Left renal cortex interstitium (tissue), 4 donors: ENCODE measurements at places on chromosomes 16 and 17.

- DNase-seq: no peak
Observed at GRCh38 chr16:66911112-66911511, 7.6 kb downstream of the CDH16 start.

DNA sequence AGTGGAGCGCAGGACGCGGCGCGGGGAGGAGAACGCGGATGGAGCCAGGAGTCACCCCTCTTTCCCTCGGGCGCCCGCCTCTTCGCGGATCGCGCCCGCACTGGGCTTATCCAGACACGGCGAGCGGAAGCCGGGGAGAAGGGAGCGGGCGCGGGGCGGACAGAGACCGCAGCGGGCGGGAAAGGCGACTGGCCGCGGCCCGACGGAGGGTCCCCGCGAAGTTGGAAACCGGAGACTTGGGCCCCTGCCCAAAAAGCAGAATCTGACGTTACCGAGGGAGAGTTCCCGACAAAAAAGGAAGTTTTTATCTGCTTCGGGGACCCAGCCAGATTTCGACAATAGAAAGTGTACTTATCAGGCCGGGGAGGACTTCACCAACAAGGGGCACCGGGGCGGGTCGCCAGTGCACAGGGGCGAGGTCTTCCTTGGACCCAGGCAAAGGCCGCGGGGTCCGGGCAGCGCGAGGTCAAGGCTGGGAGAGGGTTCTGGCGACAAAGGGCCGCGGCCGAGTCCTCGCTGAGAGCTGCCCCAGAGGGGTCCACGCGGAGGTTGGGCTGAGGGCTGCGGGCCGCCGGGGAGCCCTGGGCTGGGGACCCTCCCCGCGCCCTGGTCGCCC, 519 bp downstream of the ST6GALNAC2 start:
- no peak for DNase-seq

DNA sequence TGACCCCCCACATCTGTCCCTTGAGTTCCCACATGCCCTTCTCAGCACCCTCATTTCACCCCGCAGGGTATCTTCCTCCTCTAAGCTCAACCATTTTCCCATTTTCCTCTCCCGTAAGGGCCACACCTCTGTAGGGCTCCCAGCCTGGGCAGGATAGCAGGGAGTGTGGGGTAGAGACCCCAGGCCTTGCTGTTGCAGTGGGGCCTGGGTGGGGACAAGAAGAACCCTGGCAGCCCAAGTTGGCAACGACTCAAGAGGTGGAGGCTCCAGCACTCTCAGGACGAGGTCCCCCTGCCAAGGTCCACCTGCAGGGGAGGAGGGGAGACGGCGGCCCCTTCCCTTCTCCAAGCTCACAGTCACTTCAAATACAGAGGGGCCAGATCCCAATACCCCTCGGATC, 2.0 kb upstream of the TMEM92 start:
- no peak for DNase-seq

GRCh38 chr16:22210854-22211253, 4.8 kb downstream of the EEF2K start:
- no peak for DNase-seq

GRCh38 chr16:71513302-71513701, 12.9 kb upstream of the CHST4 start:
- DNase-seq: no peak

GRCh38 chr16:52114379-52114778, 432.6 kb downstream of the TOX3 start:
- no peak for DNase-seq

- no peak for DNase-seq
Observed at GRCh38 chr16:27257271-27257670, 11.3 kb downstream of the NSMCE1 start.

- DNase-seq: no peak
Observed at GRCh38 chr16:22397931-22398330, 23.5 kb upstream of the CDR2 start.

DNA sequence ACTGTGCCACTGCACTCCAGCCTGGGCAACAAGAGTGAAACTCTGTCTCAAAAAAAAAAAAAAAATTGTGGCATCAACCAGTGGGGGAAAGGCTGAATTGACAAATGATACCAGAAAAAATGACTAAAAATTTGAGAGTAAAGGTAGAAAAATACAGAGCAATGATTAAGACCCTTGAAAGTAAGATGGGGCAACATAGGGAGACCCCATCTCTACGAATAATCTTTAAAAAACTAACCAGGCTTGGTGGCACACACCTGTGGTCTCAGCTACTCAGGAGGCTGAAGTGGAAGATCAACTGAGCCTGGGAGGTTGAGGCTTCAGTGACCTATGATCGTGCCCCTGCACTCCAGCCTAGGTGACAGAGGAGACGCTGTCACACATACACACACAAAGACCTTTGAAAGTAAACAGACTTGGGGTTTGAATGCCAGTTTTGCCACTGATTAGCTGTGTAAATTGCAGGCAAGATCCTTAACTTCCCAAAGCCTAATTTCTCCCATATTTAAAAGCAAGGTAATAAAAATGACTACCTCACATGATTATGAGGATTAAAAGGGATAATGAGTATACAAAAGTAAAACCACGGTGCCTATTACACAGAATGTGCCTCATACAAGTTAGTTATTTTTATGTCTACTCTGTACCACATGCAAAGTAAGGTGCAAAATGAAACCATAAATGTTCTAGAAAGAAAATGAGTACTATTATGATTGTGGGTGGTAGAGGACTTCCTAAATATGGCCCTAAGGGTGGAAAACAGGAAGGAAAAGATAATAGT, 21.7 kb upstream of the PAFAH1B1 start:
- DNase-seq: no peak

DNA sequence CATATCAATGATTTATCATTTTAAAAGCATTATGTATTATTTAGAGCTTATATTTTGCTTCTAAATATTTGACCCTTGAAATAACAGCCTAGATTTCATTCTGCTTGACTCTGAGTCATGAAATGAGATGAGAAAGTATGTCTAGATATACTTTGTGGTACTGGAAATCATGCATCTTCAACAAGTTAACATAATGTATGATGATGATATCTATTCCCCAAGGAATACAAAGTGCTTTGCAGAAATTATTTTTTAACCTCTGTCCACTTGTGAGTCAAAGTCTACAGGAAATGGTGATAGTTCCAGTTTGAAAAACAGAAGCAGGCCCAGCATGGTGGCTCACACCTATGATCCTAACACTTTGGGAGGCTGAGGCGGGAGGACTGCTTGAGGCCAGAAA, 36.1 kb downstream of the GOSR1 start:
- no peak for DNase-seq

GRCh38 chr16:53085369-53085843, 30.6 kb downstream of the CHD9 start:
- no peak for DNase-seq

- DNase-seq: no peak
Observed at GRCh38 chr17:8875957-8876356, 8.5 kb upstream of the PIK3R6 start.

- no peak for DNase-seq
Observed at GRCh38 chr16:2121853-2122252, 13.8 kb downstream of the PKD1 start.

GRCh38 chr17:76736349-76737081, 616 bp downstream of the SRSF2 start:
- DNase-seq: no peak

DNA sequence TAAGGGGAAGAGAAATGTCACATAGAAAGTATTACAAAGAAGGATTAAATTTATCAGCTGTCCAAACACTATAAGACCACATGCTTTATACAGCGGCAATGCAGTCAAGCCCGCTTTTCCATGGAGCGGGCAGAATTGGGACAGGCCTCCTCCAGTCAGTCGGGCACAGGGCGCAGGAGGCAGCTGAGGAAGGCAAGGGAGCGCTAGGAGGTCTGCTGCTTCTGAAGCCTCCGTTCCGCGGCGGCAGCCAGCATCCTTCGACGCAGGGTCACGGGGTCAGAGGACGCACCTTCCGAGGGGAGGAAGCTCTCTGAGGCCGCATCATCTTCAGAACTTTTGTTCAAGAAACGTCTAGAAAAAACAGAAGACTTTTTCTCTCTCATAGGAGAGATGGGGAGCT, 62.6 kb downstream of the AMFR start:
- no peak for DNase-seq

DNA sequence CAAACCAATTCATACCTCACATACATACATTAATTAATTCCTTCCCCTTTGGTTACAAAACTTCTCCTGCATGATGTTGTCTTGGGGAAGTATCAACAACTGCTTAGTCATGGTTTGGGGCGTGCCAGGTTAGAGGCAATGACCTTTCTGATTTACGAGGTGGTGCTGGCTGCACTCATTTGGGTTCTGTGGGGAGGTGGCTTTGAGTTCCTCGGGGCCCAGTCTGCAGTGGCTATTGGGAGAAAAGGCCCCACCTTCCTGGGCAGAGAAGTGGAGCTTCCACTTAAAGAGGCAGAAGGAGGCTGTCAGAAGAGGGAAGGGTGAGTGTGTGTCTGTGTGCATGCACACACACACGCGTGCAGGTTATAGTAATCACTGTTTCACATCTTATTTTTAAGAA, 10.2 kb upstream of the ETV4 start:
- no peak for DNase-seq

GRCh38 chr17:2063261-2064146, 8.6 kb downstream of the HIC1 start:
- DNase-seq: no peak

DNA sequence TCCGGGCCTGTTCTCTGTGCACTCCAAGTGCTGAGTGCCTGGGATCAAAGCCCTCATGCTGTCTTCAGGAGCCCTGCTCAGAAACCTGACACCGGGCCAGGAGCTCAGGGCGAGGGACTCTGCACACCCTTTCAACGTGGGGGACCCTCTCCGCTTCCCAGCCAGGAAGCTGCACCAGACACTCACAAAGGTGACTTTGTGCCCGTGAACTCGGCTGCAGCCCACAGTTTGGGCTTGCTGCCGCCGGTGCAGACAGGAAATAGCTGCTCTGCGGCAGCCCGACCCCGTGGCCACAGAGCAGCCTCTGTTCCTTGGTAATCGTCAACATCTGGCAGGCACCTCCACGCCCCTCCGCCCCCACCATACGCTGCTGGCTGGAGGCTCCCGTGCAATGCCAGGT, 93.4 kb upstream of the METRNL start:
- DNase-seq: no peak

DNA sequence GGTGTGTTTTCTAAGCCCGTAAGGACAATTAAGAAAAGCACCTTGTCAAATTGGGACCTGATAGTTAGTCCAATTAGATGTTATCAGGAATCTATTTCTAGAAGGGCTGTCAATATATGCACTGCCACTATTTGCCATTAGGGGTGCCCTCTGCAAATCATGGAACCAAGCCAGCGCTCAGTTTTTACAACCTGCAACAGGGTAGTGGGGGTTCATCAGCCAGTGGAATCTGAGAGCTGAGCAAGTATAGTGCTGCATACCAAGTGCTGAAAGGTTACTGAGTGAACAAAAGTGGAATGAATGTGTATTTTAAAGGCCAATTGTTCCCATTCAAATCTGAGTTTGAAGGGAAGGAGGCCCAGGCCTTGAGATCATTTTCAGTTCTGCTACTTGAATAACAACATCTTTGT, 10.4 kb downstream of the PRR11 start:
- no peak for DNase-seq

- no peak for DNase-seq
Observed at GRCh38 chr17:67479148-67479547, 102.1 kb downstream of the PITPNC1 start.

DNA sequence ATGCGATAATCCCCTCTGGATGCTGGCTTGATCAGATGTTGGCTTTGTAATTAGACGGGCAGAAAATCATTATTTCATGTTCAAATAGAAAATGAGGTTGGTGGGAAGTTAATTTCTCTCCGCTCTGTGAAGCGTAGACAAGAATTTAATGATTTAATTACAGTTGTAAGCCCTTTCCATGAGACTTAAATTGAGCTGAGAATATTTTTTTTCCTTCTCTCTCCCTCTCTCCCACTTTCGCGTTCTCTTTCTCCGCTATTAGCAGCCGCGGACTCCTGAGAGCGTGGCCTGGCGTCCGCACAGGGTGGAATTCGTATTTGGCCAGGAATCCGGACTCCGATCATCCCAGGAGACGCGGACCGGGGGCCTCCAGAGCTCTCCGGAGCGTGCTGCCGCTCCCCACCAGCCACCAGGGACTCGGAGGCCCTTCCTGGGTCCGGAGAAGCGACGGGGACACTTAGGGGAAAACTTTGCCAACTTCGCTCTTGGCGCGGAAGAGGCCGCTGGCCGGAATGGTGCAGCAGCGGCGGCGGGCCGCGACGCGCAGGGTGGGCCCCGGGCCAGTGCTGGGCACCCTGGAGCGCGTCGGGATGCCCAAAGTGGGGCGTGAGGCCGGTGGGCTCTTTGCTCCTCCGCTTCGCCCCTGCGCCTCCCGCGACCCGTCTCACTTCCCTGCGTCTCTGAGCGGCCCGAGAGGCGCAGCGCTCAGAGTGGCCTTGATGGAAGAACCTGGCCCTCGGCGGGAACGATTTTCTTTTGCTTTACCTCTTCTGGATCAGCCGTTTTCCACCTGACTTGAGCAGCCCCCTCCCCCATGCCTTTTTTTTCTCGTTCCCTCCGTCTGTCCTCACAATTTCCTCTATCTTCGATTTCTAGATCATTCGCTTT, 3.6 kb upstream of the IRX3 start:
- no peak for DNase-seq

DNA sequence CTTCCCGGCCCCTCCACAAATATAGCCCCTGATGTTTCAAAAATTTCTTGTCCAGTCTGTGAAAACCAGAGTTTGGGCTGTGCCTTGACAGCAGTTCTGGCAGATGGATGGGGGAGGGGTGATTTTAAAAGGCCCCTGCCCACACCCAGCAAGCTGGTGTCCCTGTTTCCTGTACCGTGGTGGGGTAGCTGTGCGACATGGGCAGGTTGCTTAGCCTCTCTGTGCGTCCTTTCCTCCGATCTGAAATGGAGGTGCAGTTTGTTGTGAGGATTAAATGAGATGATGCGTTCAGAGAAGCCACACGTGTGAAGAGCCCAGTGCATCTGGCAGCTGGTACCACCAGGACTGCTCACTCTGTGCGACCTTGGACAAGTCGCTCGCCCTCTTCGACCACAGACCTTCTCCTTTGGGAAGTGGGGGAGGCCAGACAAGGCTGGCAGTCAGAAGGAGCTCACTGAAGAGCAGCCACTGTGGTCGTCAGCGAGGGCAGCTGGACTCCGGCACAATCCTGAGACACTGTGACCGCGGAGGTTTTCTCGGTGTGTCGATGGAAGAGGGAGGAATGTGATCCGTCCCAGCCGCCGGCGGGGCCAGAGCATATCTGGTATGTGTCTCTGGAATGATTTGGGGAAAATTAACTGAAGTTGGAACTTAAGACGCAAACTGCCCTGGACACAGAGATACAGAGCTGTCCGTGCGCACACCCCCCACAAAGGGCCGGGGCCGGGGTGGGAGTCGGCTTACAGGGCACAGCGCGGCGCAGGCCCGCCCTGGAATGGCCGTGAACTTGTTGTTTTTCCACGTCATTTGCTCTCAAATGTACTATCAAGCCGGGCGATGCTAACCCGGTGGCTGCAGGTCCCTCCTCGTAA, 721 bp upstream of the WFIKKN2 start:
- DNase-seq: peak; percentile 34

- DNase-seq: no peak
Observed at GRCh38 chr17:50100921-50101345, 5.8 kb downstream of the PDK2 start.
